ENCODE measurements at places on chromosomes 11 and 22.

GRCh38 chr11:88739524-88739923 is 326.3 kb downstream of the GRM5 start:
- DNase-seq = no peak

GRCh38 chr11:12148466-12148865 is 38.1 kb downstream of the MICAL2 start:
- DNase-seq = no peak

GRCh38 chr11:90601261-90601660 is 378.4 kb upstream of the CHORDC1 start:
- DNase-seq = no peak

DNA sequence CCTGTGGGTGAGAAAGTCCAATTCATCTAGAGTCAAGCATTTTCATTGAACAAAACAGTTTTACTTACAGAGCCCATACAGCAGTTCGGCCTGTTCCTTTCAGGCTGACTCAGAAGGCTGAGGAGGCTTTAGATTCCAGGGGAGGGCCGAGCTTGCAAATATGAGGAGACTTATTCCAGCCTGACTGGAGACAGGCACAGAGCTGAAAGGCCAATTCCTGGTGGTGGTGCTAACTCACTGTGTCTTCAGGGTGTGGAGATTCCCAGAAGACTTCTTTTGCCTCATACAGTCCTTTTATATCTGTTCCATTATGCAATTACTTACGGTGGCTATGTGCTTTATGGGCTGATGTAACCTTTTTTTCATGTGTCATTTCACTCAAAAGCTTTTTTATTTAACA is at the start of gene OR51E2:
Gene OR51E2 (minus strand): TSS at position 269 of the 400 bp plus-strand sequence. CDS start 15,142 bp downstream, outside the sequence.
- no peak for DNase-seq

- no peak for DNase-seq
These were observed 59.7 kb upstream of the BARX2 start for GRCh38 chr11:129315781-129316579.

GRCh38 chr11:44608991-44609782 is 43.7 kb downstream of the CD82 start:
- no peak for DNase-seq

GRCh38 chr22:48864748-48865147 is 962.9 kb downstream of the BRD1 start:
- DNase-seq = no peak

GRCh38 chr11:46285594-46286033 is 8.2 kb downstream of the CREB3L1 start:
- no peak for DNase-seq

DNA sequence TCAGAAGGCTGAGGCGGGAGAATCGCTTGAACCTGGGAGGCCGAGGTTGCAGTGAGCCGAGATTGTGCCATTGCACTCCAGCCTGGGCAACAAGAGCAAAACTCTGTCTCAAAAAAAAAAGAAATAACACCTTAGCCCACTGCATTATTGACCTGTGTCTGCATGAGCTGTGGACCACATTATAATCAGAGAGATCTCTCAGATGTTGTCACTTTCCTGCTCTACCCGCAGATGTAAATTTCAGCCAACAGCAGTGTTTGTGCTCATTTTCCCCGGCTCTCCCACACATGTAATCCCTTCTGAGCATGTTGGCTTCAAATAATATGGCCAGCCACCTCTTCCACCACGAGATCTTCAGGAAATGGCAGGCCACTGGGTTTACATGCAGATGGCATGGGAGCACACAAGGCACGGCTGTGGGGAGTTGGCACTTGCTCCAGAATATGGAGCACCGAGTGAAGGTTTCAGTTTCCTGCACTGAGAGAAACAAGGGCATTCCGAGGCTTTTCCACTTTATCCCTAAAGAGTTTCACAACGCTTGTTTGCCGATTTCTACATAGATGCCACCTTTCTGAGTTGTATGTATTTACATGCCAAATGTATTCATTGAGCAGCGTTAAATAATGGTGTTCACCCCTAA is 19.7 kb downstream of the CDPF1 start:
- no peak for DNase-seq

DNA sequence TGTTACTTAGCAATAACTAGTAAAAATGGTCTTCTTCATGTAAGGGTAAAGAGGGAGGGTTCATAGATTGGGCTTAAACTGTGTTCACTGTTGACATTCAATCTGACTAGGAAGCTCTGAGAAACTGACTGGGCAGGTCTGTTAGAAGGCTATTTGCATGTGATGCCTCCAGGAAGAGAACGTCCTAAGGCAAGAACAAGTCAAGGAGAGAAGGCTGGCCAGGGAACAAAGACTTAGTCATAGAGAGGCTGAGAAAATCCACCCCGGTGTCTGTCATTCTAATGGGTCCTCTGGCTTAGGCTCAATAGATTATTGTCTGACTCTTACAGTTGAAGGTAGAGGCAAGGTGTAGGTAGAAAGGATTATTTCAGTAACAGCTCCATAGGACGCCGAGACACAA is 50.3 kb upstream of the CD44 start:
- no peak for DNase-seq

- DNase-seq = no peak
These were observed 85.1 kb downstream of the RRAS2 start for GRCh38 chr11:14273895-14274294.

DNA sequence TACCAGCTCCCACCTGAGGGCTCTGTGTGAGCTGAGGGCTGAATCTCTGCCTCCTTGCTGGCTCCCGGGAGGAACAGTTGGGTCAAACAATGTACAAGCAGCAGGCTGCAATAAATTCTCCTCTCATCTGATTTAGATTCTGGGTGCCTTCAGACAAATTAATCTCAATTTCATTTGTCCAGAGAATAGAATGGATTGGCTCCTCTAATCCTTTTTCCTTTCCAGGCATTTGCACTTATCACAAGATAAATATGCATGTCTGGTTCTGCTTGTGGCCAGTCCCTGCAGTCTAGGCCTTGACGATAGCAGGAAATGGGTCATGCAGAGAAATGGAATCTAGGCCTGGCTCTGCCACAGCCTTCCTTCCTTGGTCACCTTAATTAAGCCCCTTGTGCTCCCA is 28.7 kb downstream of the UPB1 start:
- DNase-seq = no peak

DNA sequence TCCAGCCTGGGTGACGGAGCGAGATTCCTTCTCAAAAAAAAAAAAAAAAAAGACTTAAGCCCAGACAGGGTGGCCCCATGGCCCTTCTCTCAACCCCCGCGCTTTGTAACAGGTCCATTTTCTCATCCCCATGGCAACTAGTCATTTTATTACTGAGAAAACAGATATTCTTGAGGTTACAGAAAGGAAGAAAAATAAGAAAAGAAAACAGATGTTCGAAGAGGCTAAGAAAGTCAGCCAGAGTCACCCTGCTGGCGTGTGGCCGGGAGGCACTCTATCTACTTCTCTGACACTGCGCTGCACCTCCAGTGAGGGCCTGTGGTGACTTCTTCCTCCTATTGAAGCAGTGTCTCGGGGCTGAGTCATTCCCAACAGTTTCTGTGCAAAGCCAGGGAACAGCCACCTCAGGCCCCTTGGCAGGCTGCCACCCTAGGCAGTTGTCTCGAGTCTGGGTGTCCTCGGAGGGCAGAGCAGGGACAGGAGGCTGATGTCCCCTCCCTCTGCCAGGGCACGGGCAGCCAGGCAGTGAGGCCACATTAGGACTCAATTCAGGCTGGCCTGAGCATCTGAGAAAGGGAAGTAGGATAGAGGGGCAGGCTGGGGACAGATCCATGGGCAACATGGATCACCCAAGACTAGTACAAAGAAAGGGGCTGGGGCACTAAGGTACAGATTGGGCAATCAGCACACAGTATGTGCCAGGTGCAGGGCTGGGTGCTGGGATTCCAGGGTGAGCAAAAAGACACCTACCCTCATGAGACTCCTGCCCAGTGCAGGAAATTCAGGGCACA is 16.4 kb upstream of the SYVN1 start:
- peak; percentile 67 for DNase-seq

DNA sequence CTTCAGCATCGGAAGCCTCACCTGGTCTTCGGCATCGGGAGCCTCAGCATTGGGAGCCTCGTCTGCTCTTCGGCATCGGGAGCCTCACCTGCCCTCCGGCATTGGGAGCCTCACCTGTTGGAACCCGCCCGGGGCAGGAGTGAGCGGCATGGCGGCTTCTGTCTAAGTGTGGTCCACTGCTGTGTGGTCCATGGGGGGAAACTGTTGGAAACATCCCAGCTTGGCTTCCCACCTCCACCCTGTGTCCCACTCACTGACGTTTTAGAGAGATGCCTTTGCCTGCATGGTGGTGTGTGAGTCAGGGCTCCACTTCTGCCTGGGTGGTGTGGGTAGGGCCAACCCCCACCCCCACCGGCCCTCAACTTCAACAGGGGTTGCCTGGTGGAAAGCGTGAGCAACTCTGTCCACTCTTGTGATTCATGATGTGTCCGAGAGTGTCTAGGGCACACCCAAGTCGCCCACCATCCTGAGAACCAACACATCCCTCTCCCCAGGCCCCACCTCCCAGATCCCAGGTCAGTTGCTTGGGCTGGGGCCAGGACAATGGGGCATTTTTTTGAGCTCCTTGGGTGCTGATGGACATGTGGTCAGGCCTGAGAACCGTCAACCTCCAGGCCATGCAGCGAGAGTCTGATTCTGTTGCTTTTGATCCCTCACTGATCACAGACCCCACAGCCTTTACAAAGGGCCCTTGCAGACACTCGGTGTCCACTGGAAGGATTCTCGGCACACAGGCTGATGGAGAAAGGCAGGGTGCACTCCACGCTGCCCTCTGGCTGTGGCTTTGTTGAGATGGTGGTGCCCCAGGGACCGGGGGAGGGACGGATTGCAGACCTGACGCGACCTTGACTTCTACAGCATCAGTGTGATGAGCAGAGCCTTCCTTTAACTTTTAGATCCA is 406.7 kb downstream of the TBC1D22A start:
- no peak for DNase-seq

DNA sequence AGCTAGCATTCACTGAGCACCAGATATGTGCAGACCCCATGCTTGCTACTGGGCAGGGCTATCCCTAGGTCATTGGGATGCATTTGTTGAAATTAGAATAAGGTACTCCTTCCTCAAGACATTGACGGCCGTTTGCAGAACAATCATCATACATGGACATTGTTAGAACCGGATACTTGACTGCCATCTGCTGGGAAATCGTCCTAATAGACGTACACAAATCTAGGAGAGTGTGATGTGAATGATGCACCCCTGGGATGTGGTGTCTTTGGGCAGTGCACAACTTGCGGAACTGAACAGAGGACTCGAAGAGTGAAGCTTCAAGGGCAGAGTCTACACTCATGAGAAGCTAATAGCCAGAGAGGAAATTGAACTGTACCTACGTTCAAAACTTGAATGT is 35.9 kb downstream of the MYO18B start:
- no peak for DNase-seq

Measured in activated T-cell treated with anti-CD3 and anti-CD28 coated beads, Interleukin-2, amount 50 U/mL, for 48 hours (primary cell).